ENCODE measurements at places on chromosomes 4 and X. TPM values are rescaled to one million over a fixed set of nuclear protein-coding genes. Genes with fewer than 3 reads are reported as not detected.

GRCh38 chrX:136251041-136251991, at the start of gene MAP7D3:
Gene MAP7D3 (minus strand): TSS chrX:136251400. CDS start chrX:136251358, 42 bp downstream.
- no peaks in the 10 kb centered on the region for H3K36me3 ChIP-seq
- H3K27me3 ChIP-seq, result peaks cover 8% of the 10 kb centered on the region
- H3K27ac ChIP-seq, result peak within 1 kb of the TSS; percentile 72

DNA sequence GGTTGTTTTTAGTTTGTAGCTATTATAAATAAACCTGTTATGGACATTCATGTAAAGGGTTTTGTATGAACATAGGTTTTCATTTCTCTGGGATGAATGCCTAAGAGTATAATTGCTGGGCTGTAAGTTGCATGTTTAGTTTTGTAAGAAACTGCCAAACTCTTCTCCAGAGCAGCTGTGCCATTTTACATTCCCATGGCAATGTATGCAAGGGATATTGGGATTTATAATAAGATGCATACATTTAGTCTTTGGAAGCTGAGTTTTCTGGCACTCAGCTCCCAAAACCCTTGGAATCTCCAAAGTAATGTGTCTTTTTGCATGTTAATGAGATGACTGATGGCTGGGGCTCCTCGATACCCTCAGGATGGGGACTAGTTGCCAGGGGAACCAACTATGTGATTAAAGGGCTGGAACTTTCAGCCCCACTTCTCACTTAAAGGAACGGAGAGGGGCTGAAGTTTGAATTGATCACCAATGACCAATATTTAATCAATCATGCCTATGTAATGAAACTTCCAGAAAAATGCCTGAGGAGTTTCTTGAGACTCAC, 44.0 kb downstream of the SERTM2 start:
- H3K36me3 ChIP-seq, result no peaks in the 10 kb centered on the region
- no peak overlapping the region for H3K27ac ChIP-seq
- no peaks in the 10 kb centered on the region for H3K4me1 ChIP-seq

DNA sequence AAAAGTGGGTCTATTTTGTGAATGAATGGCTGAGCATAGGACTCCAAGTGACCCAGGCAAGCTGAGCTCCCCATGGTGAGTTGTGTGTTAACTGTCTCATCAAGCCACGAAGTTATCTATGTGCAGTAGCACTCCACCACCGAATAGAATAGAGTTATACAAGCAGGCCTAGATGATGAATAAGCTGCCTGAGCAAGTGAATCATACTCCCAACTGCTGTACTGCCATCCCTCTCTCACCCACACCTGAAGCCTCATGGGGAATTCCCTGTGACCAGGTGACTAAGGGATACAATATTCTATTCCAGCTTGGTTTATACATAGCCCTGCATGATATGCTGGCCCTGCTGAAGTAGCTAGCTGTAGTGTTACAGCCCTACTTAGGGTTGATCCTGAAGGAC, 38.7 kb downstream of the KDM5C start:
- peak overlapping the region; percentile 69 for H3K27ac ChIP-seq
- no peaks in the 10 kb centered on the region for H3K27me3 ChIP-seq
- H3K4me3 ChIP-seq, result no peak overlapping the region
- peaks cover 13% of the 10 kb centered on the region for H3K36me3 ChIP-seq
- peaks cover 7% of the 10 kb centered on the region for H3K4me1 ChIP-seq
- DNase-seq, result no peak

DNA sequence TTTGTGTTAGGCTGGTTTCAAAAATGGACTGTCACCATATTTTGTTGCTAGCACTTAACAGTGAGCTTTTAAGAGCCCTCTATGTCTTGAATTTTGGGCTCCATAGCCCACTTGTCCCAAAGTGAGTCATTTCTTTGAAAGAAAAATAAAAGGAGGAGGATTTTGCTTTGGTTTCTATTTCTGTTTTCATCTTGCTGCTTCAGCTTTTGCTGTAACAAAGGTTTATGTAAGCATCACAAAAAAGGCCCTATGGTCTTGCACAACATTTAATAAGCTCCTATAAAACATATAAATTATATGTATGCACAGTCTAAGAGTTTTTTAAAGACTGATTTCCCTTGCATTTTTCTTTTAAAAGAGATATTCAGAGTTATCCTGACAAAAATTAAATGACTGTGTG, 105.2 kb downstream of the PHOX2B start:
- peaks cover 35% of the 10 kb centered on the region for H3K36me3 ChIP-seq
- no peaks in the 10 kb centered on the region for H3K27me3 ChIP-seq
- no peak overlapping the region for H3K27ac ChIP-seq
- no peak overlapping the region for H3K4me3 ChIP-seq
- H3K4me1 ChIP-seq, result no peaks in the 10 kb centered on the region

- H3K27me3 ChIP-seq, result no peaks in the 10 kb centered on the region
- peaks cover 29% of the 10 kb centered on the region for H3K4me1 ChIP-seq
- H3K4me3 ChIP-seq, result no peak overlapping the region
- no peaks in the 10 kb centered on the region for H3K36me3 ChIP-seq
Observed at GRCh38 chr4:86972997-86973396, 38.2 kb downstream of the AFF1 start.

DNA sequence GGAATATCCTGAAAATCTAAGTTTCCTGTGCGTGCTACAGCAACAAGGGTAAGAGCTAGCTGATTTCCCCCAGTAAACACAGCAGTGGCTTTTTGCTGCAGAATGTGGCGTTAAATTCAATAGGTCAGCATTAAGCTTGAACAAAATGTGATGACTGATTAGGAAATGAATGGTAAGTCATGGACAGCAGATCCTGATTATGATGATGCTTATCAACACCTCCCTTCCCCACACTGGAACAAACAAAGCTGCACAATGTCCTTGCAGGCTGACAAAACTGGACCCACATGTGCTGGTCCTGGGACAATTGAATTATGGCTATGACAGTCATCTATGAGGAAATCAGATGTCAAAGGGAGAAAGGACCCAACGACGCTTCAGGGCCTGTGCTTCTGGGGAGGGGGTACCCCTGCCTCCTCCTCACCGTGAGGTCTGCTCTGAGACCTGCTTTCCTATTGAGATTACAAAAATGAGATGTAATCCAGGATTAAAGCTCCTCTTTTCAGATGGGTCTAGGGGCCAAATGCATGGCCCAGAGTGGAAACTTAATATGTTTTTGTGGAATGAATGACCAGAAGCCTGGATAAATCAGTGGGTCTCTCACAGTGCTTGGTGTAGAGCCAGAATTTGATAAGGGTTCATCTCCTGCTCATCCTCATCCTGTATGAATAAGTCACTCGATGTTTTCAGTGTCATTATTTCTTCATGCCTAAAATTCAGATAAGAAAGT, 32.0 kb upstream of the BOD1L1 start:
- H3K27me3 ChIP-seq, result no peaks in the 10 kb centered on the region
- no peak overlapping the region for H3K4me3 ChIP-seq
- DNase-seq, result no peak
- H3K27ac ChIP-seq, result no peak overlapping the region
- no peaks in the 10 kb centered on the region for H3K36me3 ChIP-seq

- no peaks in the 10 kb centered on the region for H3K4me1 ChIP-seq
- H3K27ac ChIP-seq, result no peak overlapping the region
- no peaks in the 10 kb centered on the region for H3K27me3 ChIP-seq
- DNase-seq, result no peak
- H3K4me3 ChIP-seq, result no peak overlapping the region
Observed at GRCh38 chr4:171186700-171187099, 626.5 kb upstream of the GALNTL6 start.

DNA sequence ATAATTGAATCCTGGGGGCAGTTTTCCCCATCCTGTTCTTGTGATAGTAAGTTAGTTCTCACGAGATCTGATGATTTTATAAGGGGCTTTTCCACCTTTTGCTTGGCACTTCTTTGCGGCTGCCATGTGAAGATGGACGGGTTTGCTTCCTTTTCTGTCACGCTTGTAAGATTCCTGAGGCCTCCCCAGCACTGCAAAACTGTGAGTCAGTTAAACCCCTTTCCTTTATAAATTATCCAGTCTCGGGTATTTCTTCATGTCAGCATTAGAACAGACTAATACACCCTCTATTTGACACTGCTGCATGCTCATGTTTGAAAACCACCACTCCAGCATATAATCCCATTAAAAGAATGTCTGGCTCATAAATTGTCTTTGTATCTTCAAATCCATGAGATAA, 264.4 kb upstream of the ITM2A start:
- DNase-seq, result no peak
- H3K27me3 ChIP-seq, result no peaks in the 10 kb centered on the region
- H3K4me1 ChIP-seq, result no peaks in the 10 kb centered on the region
- no peak overlapping the region for H3K27ac ChIP-seq
- no peak overlapping the region for H3K4me3 ChIP-seq

DNA sequence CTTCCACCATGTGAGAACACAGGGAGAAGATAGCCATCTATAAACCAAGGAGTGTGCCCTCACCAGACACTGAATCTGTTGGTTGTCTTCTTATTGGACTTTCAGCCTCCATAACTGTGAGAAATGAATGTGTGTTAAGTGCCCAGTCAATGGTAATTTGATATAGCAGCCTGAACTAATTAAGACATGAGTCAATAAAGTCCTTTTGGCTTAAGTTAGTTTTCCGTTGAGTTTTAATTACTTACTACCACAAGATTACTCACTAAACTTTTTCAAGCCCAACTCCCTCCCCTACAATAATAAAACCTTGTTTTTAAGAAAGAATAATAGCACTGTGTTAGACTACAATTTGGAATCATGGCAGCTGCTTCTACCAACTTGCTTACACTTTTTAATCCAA, 324.2 kb downstream of the PCDH19 start:
- no peak overlapping the region for H3K27ac ChIP-seq
- no peak for DNase-seq
- no peaks in the 10 kb centered on the region for H3K27me3 ChIP-seq
- no peaks in the 10 kb centered on the region for H3K36me3 ChIP-seq
- no peaks in the 10 kb centered on the region for H3K4me1 ChIP-seq

DNA sequence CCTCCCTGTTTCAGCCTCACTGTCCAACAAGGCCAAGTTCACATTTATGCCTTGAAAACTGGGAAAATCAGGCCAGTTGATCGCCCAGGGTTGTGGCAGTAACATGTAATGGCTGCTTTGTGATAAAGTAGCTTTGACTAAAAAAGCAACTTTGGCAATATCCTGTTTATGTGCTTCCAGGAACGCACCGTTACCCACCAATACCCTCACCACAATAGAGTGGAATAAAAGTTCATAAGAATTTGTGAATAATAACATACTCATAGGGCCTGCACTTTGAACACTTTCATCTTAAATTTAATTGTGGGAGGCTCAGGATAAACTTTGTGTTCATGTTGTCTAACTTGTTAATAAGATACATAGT, 80.7 kb upstream of the MAML3 start:
- no peaks in the 10 kb centered on the region for H3K27me3 ChIP-seq
- DNase-seq, result no peak
- H3K4me1 ChIP-seq, result peaks cover 43% of the 10 kb centered on the region
- H3K27ac ChIP-seq, result no peak overlapping the region
- H3K4me3 ChIP-seq, result no peak overlapping the region

DNA sequence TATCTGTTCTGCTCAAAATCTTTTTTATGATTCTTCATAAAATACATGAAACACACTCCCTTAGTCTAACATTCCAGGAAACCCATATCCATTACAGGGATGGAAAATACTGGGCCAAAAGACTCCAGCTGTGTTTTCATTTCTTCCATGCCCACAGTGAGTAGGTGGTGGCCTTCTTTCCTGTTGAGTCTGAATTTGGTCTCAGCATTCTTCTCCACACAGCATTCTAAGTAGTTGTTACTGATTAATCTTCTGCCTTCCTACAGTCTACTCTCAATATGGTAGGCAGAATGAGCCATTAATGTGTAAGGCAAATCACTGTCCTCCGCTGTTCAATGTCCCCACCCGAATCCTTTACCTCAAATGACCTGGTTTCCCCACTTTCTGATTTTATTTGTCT, 370.6 kb upstream of the RPS6KA3 start:
- H3K36me3 ChIP-seq, result no peaks in the 10 kb centered on the region
- H3K4me3 ChIP-seq, result no peak overlapping the region
- H3K27ac ChIP-seq, result no peak overlapping the region
- no peaks in the 10 kb centered on the region for H3K4me1 ChIP-seq
- DNase-seq, result no peak
- no peaks in the 10 kb centered on the region for H3K27me3 ChIP-seq

- H3K4me1 ChIP-seq, result peaks cover 71% of the 10 kb centered on the region
- peak overlapping the region; percentile 90 for H3K27ac ChIP-seq
- no peaks in the 10 kb centered on the region for H3K27me3 ChIP-seq
- peak overlapping the region; percentile 5 for H3K4me3 ChIP-seq
- no peaks in the 10 kb centered on the region for H3K36me3 ChIP-seq
Observed at GRCh38 chr4:158805635-158806471, 37.0 kb downstream of the FNIP2 start.

- H3K4me1 ChIP-seq, result no peaks in the 10 kb centered on the region
- H3K27ac ChIP-seq, result no peak overlapping the region
- no peaks in the 10 kb centered on the region for H3K27me3 ChIP-seq
Observed at GRCh38 chr4:36446275-36446674, 164.9 kb downstream of the DTHD1 start.

GRCh38 chr4:14841801-14842768, 160.2 kb upstream of the CPEB2 start:
- H3K4me1 ChIP-seq, result peaks cover 18% of the 10 kb centered on the region
- H3K4me3 ChIP-seq, result no peak overlapping the region
- peak overlapping the region; percentile 67 for H3K27ac ChIP-seq
- peak; percentile 48 for DNase-seq

DNA sequence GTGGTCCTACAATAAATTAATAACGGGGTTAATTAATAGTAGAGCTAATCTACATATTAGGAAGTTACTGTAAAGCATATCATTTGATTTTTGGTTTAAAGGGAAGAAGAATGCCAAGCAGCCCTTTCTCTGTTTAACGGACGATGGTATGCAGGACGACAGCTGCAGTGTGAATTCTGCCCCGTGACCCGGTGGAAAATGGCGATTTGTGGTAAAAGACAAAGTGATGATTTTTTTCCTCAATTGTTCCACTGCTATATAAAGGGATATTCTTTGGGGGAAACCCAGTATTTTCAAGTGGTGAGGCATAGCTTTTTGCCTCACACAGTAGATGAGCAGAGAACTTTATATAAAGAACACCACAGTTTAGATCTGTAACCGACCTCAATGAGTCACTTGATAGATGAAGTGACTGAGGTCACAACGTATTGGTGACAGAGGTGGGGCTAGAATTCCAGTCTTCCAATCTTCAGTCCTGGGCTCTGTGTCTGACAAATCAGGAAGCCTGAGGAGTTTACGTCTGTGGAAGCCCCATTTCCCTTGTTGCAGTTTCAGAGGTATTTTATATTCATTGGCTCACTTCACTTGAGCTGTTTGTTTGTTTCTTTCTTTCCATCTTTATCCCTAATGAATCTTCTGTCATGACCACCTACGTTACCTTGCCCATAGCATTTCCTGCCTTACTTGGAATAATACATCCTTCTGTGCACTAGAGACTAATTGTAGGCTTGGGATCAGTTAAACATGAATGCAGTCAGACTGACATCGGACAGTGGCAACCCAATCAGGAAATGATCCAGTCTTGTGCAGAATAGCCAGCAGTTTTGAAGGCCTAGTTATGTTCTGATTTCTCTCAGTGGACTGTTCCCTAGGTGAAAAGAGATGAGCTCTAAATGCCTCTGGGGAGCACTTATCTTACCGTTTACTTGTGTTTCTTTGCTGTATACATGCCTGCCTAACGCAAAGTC, 30.1 kb downstream of the ZRSR2 start:
- H3K4me1 ChIP-seq, result no peaks in the 10 kb centered on the region
- no peak overlapping the region for H3K27ac ChIP-seq
- DNase-seq, result no peak
- H3K36me3 ChIP-seq, result no peaks in the 10 kb centered on the region

Gene SLC35A2
- 13.4 TPM for total RNA-seq

Gene GNRHR
- not detected for total RNA-seq

Gene SPINK2
- total RNA-seq, result not detected

Gene ACE2
- total RNA-seq, result 0.19 TPM
